ENCODE measurements at places on chromosomes 3 and 15.
A peak's percentile ranks its signal among the peaks of the same experiment; 100 is the strongest.

GRCh38 chr15:45948181-45948621 lies 313.4 kb downstream of the SQOR start:
- no peak for DNase-seq

GRCh38 chr15:64532521-64533315 lies 72.3 kb downstream of the ZNF609 start:
- DNase-seq, result no peak

DNA sequence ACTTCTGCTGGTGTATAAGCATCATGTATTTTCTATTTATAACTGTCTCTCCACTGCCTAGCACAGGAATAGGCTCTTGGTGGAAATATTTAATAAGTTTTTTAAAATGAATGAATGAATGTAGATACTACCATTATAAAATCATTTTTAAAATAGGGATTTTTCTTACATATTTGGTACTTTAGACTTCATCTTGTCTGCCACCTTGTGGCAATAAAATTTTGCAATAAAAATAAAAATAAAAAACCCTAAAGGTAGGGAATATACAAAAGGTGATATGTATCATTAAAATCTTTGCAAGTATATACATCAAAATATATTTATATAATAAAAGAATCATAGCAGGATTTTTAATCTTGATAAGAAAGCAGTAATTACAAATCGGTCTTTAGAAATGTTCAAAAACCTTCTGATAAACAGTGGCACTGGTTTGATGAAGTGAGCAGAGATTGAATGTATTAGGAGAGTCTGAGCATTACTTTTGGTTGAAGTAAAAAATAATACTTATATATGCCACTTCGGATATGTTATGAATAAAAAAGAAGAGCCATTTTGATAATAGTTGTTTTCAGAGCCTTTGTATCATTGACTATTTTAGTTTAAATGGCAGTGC lies 95.2 kb downstream of the SPATA16 start:
- DNase-seq, result no peak

DNA sequence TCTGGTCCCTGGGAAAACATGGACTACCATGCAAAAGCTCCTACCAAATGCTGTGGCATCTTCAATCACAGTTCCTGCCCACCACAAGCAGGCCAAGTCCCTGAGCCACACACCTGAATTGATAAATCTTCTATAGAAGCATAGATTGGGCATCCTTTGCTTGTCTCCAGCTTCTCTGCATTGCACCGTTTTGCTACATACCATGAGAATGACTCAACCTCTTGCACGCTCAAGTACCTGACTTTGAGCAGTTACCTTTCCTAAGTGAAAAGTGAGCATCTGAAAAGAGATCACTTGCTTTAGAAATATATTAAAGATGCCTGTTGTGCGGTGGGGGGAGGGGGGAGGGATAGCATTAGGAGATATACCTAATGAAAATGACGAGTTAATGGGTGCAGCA lies 31.3 kb downstream of the GATM start:
- no peak for DNase-seq

DNA sequence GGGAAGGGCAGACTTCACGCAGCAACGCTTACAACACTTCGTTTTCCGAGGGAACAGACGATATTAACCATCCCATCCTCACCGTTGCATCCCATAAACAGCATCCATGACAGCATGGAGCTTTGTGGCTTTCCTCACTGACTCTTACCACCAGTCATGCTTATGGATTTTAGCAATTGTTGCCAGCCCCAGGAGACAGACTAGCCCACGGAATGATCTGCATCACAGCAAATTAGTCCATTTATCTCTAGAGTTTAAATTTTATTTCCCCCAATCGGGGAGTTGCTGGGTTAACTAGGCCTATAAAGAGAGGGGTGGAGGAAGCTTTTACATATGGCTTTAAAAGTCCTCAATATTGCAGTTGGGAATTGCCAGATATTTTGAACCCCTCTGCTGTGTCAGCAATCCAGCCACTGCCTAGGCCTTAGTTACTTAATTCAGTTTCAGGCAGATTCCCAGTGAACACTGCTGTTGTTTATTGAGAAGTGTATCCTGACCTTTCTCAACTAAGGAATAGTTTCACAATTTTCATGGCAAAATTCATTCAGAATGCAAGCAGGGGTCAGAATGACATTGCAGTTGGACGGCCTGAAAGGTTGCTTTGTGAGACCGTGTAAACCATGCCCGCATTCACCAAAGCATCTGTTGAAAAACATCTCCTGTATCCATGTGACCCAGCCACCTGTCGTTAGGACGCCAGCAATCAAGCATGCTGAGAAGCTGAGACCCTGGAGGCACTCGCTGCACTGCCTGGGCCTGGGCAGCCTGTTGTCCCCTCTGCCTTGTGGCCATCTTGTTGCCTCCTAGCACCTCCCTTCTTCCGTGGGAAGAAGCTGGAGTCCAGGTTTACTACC lies 397.4 kb upstream of the TPM1 start:
- no peak for DNase-seq

GRCh38 chr15:91879158-91879557 lies 25.6 kb downstream of the SLCO3A1 start:
- no peak for DNase-seq

- DNase-seq, result no peak
Measured at GRCh38 chr15:65361708-65362459, 15.9 kb downstream of the IGDCC3 start.

DNA sequence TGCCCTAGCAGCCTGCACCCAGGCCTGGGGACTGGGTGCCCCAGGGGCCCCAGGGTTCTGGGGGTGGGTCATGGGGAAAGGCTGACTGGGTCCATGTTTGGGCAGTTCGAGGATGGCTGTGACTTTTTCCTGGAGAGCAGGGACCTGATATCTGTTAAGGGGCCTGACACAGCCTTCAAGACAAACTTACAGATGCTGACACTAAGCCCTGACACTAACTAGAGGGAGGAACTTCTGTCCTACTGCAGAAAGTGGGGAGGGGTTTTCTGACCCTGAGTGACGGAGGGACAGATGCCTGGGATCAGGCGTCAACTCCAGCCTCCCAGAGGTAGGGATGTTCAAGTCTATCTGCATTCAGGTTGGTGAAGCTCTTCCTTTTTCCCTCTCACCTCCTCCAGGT lies 45.0 kb upstream of the SLC6A11 start:
- no peak for DNase-seq

GRCh38 chr3:156668073-156668763 lies 6.2 kb upstream of the TIPARP start:
- DNase-seq, result peak; percentile 21

GRCh38 chr3:79019137-79019923 lies 748.5 kb downstream of the ROBO1 start:
- DNase-seq, result peak; percentile 84

DNA sequence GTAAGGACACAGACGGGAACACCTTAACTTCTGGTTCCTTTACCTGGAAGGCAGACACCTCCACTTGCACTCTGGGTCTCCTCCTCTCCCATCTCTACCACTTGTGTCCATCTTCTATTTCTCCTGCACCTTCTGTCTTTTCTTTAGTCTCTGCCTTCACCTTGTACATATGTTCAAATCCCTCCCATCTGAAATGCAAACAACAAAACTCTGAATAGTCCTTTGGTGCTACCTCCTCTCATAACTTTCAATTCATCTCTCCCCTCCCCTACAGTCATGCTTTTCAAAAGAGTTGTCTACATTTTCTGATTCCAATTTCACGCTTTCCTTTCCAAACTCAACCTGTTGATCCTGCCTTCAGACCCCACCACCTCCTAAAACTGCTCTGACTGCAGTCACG lies 5.3 kb upstream of the CRABP1 start:
- no peak for DNase-seq

DNA sequence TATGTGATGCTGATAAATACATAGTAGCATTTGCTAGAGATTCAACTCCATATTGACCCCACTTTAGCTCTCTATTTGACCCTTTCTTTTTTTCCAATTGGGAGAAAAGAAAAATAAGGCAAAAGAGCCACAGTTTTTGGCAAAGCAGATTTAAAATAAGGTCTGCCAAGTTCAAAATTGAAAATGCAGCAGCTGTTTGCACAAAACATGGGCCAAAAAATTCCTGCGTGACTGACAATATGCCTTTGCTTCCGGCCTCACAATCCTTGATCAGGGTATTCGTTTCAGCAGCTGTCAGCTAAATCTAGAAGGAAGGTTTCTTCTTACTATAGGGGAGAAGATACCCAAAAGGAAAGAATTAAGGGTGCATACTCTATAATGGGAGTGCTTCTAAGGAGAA lies 563.5 kb upstream of the CCDC54 start:
- no peak for DNase-seq

DNA sequence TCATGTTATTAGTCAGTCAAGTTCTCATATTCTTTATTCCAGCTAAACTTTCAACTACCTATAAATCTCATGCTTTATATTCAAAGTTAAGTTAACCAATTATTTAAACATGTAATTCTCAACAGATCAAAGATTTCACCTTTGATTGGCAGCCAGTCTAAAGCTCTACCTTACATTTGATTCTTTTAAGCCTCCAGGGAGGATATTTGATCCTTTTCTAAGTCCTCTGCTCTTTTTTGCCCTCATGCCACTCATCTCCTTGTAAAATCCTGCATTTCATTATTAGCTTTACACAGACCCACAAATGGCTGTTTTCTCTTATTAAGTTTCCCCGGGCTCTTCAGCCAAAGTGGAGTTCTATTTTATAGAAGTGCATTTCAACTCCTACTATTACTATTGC lies 134.1 kb downstream of the NLGN1 start:
- no peak for DNase-seq

- no peak for DNase-seq
Measured at GRCh38 chr3:59771768-59772181, 722.0 kb upstream of the CFAP20DC start.

GRCh38 chr3:13557417-13557816 lies 8.5 kb downstream of the FBLN2 start:
- no peak for DNase-seq

DNA sequence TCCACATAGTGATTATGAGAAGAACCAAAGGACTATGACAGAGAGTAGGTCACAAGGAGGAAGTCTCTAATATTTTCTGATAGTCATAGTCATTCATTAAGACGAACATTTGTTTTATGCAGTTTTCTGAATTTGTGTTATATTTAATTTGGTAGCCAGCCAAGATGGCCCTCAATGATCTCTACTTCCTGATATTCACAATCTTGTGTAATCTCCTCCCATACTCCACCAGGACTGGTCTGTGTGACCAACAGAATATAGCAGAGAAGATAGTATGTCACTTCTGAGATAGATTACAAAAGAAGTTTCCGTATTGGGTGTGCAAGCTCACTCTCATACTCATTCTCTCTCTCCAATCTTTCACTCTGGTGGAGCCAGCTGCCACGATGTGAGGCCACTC lies 30.8 kb downstream of the HLTF start:
- no peak for DNase-seq

DNA sequence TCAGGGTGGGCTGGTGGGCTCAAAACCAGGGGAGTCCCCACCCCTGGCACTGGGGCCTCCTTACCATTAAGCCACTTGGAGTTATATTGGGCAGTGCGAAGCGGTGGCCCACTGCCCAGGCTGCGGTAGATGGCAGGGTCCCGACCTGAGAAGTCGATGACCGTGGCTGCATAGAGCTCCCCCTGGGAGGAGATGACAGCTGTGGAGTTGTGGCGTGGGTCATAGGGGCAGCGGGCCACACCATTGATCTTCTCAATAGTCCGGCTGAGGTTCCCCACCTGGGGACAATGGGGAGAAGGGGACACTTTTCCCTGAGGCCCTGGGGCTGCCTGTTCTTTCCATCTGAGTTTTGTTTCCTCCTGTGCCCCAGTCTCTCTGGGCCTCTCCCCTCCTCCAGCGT lies 99.8 kb downstream of the SEMA5B start:
- DNase-seq, result no peak

GRCh38 chr15:85504749-85505676 lies 124.6 kb downstream of the AKAP13 start:
- DNase-seq, result peak; percentile 51

- no peak for DNase-seq
Measured at GRCh38 chr3:6799264-6799915, 61.5 kb upstream of the GRM7 start.

GRCh38 chr3:33277193-33277882 lies at the start of gene FBXL2:
TSS of gene FBXL2 (plus strand) at chr3:33277442. CDS start at chr3:33277513, 71 bp downstream.
- peak; percentile 26 for DNase-seq

- DNase-seq, result no peak
Measured at GRCh38 chr15:80434926-80435720, 30.9 kb downstream of the ARNT2 start.

DNA sequence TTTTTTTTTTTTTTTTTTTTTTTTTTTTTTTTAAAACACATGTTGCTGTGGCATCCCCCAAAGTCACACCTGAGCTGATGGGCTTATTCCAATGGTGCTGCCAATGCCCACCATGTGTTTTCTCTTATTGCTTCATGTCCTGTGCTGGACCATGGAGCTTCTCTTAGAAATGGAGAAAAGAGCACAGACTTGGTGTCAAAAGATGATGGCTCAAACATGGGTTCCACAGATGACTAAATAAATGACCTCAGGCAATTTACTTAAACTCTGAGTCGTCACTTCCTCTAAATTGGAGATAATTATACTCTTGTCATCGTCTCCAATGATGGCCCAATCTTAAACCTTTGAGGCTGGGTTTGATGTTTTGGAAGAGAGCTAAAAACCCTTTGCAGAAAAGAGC lies 28.1 kb downstream of the CHST2 start:
- DNase-seq, result no peak

- no peak for DNase-seq
Measured at GRCh38 chr3:16898595-16899395, 14.0 kb downstream of the PLCL2 start.

GRCh38 chr3:113912552-113913236 lies 35.1 kb upstream of the ZDHHC23 start:
- DNase-seq, result peak; percentile 27

GRCh38 chr15:90761629-90762028 lies 44.5 kb downstream of the BLM start:
- DNase-seq, result no peak

DNA sequence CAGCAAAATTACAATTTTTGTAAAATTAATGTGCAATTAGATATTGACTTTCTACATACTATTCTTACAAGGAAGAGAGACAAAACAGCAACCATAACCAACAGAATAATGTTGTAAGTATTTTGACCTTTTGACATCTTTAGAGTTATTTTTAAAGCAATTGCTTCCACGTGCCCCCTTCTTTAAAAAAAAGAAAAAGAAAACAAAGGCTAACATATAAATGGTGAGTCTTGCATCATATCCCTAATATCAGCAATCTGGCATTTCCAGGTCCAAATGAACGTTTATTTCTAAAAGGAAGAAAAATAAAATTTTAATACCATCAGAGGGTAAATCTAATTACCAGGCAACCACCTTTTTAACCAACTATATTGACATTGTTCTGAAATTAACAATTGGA lies 19.3 kb upstream of the STRIT1 start:
- no peak for DNase-seq

GRCh38 chr15:99412626-99413025 lies 153.2 kb upstream of the MEF2A start:
- no peak for DNase-seq

Measured in fibroblast of the conjunctiva (primary cell).